IgD-negative memory B cell (primary cell): ENCODE measurements at places on chromosomes 5 and 9. TPM values are rescaled to one million over a fixed set of nuclear protein-coding genes. Genes with fewer than 3 reads are reported as not detected.

The TAF11L10 gene
- polyA plus RNA-seq: not detected

The TMCO6 gene
- polyA plus RNA-seq: 14.7 TPM

The PRELID2 gene
- polyA plus RNA-seq: 3.3 TPM

The WDR41 gene
- 24.3 TPM for polyA plus RNA-seq

The HTR1A gene
- not detected for polyA plus RNA-seq

The DMGDH gene
- 0.70 TPM for polyA plus RNA-seq
